ENCODE measurements at places on chromosomes 12 and 14. TPM values are rescaled to one million over a fixed set of nuclear protein-coding genes. Genes with fewer than 3 reads are reported as not detected.

DNA sequence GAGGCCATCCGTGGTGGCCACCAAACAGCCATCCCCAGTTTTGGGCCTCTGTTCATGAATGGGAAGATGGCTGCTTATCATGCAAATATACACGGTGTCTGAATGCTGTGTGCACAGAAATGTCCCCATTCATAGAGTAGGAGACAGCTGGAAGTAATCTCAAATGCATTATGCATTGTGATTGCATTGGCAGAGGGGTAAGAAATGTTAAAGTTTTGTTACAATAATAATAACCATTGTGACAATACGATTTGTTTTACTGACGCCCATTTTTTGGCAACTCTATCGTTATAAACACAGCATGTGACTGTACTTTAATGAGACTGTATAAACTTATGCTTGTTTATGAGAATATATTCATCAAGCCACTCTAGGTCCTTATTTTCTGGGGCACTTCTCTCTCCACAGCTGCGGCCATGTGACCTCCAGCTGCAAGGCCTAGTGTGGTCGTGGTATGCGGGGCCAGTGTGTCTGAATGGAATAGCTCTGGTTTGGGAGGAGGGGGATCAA is 474.3 kb downstream of the VRK1 start:
- H3K4me1 ChIP-seq: no peaks in the 10 kb centered on the region
- H3K36me3 ChIP-seq: no peaks in the 10 kb centered on the region
- no peak for DNase-seq

DNA sequence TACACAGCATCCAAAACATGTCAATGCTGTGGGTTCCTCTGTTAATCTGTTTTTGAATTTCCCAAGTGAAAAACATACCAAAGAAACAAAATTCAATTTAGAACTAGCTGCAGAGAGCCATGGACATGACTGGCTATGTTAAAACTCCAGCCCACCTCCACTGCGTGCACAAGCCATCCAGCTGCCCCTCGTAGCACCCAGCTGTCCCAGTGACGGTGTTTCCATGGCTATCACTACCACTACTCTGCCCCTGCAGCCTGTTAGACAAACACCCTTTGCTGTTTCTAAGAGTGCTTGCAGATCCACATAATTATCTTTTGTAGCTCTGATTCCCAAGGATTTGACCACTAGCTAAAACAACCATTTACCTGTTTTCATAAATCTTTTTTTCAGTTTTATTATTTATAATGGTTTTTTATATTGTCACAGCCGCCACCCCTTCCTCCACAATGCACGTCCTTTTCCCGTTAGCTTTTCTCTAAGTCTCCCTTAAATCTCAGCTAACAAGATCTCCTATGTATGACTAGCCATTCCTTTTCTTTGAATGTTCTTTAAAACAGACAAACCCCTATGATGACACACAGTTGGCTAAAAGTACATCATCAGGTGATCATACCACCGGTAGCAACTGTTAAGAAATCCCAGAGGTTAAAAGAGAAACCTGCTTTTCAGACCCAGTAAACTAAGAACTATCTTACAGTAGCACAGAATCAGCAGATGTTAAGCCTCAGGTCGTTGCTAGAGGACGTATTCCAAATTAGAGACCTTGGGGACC is 37.8 kb upstream of the NAA30 start:
- no peaks in the 10 kb centered on the region for H3K36me3 ChIP-seq
- no peak overlapping the region for H3K27ac ChIP-seq
- no peaks in the 10 kb centered on the region for H3K4me1 ChIP-seq
- H3K4me3 ChIP-seq: no peak overlapping the region
- H3K27me3 ChIP-seq: no peaks in the 10 kb centered on the region

GRCh38 chr12:15899282-15899870 is 11.8 kb upstream of the DERA start:
- no peak for DNase-seq
- H3K27me3 ChIP-seq: no peaks in the 10 kb centered on the region
- H3K36me3 ChIP-seq: peaks cover 92% of the 10 kb centered on the region
- peaks cover 5% of the 10 kb centered on the region for H3K4me1 ChIP-seq
- H3K4me3 ChIP-seq: no peak overlapping the region

KICS2 gene
- total RNA-seq: 11.0 TPM

GRCh38 chr14:68871392-68871791 is 78.5 kb upstream of the ZFP36L1 start:
- no peak overlapping the region for H3K27ac ChIP-seq
- DNase-seq: no peak
- no peaks in the 10 kb centered on the region for H3K27me3 ChIP-seq
- H3K4me3 ChIP-seq: no peak overlapping the region
- H3K36me3 ChIP-seq: peaks cover 25% of the 10 kb centered on the region
- H3K4me1 ChIP-seq: no peaks in the 10 kb centered on the region

Measured in psoas muscle (tissue), 8 donors.